EH (cell line): ENCODE measurements at places on chromosomes 11 and 22.
A peak's percentile ranks its signal among the peaks of the same experiment; 100 is the strongest.

DNA sequence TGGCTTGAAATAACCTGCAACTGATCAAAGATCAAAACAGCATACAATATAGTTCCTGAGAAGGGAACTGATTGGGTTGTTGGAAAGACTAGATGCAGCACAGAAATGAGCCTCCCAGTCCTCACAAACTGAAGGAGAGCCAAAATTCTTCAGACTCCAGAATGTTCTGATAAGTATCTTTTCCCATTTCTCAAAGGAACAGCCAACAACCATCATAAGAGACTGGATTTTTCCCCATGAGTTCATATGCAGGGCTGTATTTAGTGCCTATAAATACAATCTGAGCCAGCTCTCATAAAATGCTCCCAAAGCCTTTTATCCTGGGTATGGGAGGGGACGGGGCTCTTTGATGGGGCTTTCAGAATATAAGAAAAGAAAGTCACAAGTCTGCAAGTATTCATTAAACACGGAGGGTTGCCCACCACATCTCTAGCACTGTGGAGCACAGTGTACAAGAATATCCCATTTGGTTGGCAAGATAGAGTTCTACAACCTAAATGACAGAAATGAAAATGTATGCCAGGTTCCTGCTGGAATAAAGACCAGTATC, 50.7 kb upstream of the LYVE1 start:
- peak; percentile 74 for DNase-seq

DNA sequence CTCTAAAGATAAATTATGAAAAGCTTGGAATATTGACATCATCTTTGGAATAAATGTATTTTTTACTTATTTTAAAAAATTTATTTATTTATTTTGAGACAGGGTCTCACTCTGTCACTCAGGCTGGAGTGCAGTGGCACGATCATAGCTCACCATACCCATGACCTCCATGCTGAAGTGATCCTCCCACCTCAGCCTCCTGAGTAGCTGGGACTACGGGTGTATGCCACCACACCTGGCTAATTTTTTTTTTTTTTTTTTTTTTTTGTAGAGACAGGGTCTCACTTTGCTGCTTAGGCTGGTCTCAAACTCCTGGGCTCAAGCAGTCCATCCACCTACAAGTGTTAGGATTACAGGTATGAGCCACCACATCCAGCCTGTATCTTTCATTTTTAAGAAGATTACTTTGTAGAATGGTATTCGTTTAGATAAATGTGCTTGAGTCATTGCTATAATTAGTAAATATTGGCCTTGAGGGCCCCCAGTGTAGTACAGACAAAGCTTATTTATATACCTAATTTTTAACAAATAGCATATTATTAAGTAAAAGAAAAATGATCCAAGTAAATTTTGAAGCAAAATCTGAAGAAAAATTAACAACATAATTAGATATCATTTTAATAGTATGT, 8.5 kb downstream of the SWAP70 start:
- DNase-seq = peak; percentile 41

DNA sequence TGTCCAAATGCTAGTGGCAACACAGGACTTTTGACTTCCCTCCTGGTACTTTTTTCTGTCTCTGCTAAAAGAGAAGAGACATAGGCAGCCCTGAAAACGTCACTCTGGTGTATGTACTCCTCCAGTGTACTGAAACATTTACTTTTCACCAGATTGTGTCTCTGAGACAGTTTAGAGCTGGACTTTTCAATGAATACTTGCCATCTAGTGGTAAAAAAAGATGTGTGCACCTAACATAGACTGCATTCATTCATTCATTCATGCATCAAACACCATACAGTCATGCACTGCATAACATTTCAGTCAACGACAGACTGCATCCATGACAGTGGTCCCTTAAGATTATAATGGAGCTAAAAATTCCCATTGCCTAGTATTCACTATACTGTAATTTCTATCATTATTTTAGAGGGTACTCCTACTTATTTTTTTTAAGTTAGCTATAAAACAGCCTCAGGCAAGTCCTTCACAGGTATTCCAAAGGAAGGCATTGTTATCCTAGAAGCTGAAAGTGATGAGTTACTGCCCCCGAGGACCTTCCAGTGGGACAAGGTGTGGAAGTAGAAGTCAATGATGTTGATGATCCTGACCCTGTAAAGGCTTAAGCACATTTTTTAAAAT, 186.2 kb downstream of the SPON1 start:
- peak; percentile 36 for DNase-seq

GRCh38 chr22:43237280-43237679, 50.3 kb upstream of the TTLL12 start:
- DNase-seq = no peak

DNA sequence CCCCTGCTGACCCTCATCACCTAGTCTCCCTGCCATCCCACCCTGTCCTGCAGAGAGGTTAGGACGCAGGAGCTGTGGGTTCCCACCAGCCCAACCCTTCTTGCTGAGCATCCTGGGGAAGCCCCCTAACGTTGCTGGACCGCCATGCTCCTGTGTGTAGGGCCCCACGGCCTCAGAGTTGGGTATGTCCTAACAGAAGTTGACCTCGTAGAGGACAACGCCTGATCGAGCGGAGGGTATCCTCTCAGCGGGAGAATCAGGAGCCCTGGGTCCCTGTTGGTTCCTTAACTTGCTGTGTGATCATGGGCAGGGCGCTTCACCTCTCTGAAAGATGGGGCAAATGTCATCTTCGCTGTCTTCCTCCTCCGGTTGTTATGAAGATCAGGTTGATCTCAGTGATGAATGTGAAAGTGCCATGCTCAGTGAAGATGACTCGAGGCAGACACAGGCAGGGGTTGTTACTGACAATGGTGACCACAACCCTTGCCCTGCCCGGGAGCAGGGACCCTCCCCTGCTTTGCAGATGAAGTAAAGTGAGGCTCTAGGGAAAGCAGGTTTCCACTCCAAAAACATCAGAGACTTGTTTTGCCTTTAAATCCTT, 19.3 kb upstream of the CD5 start:
- DNase-seq = no peak

- DNase-seq = no peak
Observed at GRCh38 chr11:75077316-75077715, 19.4 kb downstream of the OR2AT4 start.

- DNase-seq = no peak
Observed at GRCh38 chr11:69374946-69375310, 81.0 kb downstream of the MYEOV start.

DNA sequence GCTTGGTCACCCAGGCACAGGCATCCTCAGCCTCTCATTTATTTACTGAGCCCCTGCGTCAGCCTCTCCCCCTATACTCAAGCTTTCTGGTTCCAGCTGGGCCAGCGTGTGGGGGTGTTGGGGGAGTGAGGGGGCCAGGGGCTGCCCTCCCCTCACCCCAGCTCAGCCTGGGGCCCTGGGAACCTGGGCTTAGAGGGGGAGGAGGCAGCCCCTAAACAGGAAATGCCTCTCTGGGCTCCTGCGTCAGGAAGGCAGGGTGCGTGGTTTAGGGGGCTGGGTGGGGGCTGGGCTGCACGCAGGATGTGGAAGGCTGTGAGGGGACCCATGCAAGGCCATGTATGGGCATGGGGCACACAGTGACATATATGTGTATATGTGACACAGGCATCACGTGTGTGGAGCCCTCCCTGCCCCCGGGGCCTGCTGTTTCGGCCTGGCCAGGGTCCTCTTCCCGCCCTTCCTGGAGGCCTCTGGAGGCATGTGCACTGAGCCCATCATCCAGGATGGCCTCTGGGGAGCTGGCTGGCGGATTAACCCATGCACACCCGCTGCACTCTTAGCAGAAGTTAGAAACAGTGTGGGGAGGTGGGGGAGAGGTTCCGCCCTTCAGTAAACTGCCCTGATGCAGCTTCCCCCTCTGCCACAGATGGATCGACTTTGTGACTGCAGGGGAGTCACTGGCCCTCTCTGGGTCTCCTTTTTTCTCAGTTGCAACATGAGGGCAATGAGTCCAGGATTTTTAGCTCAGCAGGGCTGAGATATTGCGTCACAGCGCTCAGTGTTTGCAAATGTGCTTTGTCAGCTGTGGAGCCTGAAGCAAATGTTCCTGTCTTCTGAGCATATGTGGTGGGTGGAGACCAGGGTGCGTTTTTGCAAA, 1.1 kb upstream of the CD248 start:
- peak; percentile 86 for DNase-seq

DNA sequence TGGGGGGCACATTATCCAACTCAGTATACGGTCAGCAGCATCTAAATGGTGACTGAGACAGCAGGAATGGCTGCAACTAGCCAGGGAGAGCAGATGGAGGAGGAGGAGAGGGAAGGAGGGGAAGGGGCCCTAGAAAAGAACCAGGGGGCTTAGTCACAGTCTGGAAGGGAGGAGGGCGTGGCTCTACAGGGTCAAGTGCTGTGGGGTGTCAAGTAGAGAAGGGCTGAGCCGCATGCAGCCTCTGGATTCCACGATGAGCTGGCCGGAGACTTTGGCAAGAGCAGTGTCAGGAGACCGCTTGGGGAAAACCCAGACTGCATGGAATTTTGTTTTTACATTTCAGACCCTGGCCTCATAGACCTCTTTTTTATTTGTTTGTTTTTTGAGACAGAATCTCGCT, 25.8 kb upstream of the PPFIA1 start:
- peak; percentile 88 for DNase-seq

GRCh38 chr11:63961608-63962412, 12.6 kb upstream of the COX8A start:
- peak; percentile 38 for DNase-seq

DNA sequence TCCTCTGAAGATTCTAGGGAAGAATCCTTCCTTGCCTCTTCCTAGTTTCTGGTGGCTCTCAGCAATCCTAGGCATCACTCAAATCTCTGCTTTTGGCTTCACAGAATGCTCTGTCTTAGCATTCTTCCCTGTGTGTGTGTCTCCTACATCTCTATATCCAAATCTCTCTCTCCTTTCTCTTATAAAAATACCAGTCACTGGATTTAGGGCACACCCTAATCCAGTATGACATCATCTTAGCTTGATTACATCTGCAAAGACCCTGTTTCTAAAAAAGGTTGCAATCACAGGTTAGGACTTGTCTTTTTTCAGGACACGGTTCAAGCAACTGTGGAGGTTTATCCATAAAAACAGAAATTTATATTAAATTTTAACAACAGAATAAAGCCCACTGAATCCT, 54.4 kb downstream of the NARS2 start:
- no peak for DNase-seq

DNA sequence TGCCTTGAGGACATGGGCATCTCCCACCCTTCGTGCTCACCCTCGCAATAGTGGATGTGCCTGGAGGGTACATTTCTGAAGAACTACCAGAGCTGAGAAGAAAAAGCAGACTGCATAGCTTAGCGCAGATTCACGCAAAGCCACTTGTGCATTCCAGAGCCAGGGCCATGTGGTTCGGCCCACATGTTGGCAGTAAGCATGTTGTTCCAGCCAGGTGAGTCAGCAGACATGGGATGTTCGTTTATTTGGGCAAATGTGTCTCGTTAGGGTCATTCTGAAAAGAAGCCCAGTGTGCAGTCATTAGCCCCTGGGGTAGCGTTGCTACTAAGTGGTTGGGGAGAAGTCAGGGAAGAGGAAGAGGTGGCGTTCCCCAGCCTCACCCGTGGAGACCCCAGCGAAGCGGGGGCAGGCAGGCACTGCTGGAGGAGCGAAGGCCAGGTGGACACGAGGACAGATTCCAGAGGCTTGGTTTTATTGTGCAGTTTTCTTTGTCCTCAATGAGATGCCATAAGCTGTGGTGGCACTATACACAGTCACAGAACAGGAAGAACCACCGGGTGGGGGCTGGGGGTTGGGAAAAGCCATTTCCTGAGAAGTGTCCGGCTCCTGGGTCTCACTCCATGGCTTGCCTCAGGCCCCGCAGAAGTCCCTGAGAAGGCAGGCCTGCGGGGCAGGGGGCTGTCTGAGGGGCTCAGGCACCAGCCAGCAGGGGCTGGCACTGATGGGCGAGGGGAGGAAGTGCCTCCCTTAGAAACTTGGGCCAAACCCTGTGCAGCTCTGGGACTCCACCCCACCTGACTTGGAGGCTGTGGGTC, 5.0 kb downstream of the THY1 start:
- DNase-seq = peak; percentile 97

DNA sequence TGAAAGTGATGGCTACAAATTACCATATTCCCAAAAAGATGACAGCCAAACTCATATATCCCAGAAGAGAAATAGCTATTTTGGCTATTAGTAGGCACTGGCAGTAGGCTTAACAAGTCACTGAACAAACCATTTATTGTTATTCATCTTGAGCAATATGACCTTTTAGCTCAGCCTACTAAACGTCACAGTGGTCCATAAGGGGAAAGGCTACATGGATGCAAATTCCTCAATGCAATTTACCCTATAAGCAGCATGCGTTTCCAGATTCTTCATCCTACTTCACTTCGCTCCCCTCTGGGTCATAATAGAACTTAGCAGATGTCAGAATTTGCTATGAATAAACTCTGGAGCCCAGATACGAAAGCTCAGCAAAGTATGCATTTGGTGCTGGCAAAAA, 114.0 kb downstream of the SIK3 start:
- DNase-seq = peak; percentile 51

- no peak for DNase-seq
Observed at GRCh38 chr22:50710221-50710620, 27.8 kb upstream of the ACR start.

GRCh38 chr22:39279170-39279850, 34.5 kb upstream of the PDGFB start:
- DNase-seq = no peak

DNA sequence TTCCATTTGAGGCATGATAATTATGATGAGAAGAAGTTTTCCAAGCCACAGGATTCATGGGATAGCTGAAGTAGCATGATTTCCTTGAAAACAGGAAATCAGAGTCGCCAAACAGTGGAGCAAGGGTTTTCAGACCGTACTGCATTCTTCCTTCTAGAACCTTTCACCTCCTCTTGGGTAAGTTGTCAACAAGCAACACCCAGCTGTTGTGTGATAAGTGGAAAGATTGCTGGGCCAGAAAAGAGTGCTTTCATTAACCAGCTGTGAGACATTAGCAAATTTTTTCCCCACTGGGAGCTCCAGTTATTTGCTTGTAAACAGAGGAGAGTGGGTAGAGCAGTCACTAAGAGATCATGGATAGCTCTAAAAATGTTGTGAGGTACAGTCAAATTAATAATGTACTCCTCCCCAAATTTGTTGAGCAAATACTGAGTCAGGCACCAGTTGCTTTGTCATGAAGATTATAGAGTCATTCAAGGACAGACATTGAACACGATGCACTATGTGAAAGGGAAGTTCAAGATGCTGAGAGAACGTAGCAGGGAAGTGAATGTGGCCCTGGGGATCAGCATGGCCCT, 11.7 kb upstream of the MPEG1 start:
- DNase-seq = no peak
